ENCODE measurements at places on chromosomes 12 and 14. TPM values are rescaled to one million over a fixed set of nuclear protein-coding genes. Genes with fewer than 3 reads are reported as not detected.

The RILPL1 gene
- total RNA-seq: 13.9 TPM

GRCh38 chr12:15830538-15830937 is 41.4 kb upstream of the EPS8 start:
- H3K4me1 ChIP-seq: no peaks in the 10 kb centered on the region
- H3K4me3 ChIP-seq: no peak overlapping the region
- peak overlapping the region; percentile 9 for H3K27ac ChIP-seq
- H3K36me3 ChIP-seq: no peaks in the 10 kb centered on the region
- DNase-seq: no peak

DNA sequence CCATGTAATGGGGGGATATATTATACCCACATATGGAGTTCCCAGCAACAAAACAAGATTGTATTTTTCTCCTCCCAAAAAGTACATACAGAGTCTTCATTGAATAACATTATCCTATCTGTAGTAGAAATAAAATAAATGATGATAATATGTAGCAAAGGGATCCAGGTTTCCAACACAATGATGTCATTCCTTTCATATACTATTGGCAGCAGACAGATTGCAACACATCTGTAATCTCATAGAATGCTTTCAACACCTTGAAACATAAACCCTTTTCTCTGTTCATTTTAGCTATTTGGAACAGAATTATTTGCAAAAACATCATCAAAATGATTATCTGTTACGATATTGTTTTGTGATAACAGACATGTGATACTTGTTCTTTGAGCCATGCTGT is 317.6 kb downstream of the DPF3 start:
- no peak overlapping the region for H3K27ac ChIP-seq
- no peak for DNase-seq
- H3K4me1 ChIP-seq: no peaks in the 10 kb centered on the region
- no peaks in the 10 kb centered on the region for H3K27me3 ChIP-seq
- no peak overlapping the region for H3K4me3 ChIP-seq

DNA sequence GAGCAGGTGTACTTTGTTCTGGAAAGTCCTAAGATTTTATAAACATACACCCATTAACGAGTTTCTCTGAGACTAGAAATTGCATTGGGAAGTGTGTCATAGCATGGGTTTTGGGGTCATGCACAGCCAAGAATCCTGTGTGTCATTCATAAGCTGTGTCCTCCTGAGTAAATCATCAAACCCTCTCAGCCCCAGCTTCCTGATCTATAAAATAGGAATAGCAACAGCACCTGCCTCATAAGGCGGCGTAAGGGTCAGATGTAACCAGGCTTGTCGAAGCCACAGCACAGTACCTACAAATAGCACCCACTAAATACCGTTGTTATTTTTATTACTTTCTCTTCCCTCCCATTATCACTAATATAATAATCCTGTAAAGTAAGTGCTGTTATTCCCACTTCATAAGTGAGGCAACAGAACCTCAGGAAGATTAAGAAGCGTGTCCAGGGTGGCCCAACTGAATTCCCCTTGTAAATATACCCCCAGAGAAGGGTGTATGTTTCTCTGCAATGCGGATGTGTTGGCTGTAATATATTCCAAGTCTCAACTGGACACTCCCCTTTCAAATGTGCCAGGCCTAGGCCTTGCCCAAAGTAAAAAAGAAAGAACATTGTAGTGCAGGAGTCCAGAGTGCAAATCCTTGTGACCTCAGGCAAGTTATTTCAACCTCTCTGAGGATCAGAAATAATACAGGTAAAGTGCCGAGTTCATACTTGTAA is 188.3 kb upstream of the BCL2L14 start:
- no peaks in the 10 kb centered on the region for H3K27me3 ChIP-seq
- peaks cover 97% of the 10 kb centered on the region for H3K4me1 ChIP-seq
- peaks cover 20% of the 10 kb centered on the region for H3K36me3 ChIP-seq
- DNase-seq: no peak
- H3K27ac ChIP-seq: peak overlapping the region; percentile 69
- no peak overlapping the region for H3K4me3 ChIP-seq

DNA sequence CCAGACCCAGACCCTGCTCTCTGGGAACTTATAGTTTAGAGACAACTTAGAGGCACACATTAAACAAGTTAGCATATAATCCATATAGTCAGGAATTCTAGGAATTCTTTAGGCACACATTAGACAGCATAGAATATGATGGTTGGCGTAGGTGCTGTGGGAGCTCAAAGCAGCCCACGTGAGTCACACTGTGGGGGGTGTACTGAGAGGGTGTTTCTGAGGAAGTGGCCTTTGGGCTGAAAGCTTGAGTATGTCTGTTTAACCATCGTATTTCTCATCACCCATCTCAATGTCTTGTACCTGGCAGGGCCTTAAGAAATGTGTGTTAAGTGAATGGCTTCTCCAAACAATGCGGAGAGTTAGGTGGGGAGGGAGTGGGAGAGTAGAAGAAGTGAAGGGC is 67.2 kb downstream of the TMEM30B start:
- DNase-seq: no peak
- no peaks in the 10 kb centered on the region for H3K4me1 ChIP-seq
- no peaks in the 10 kb centered on the region for H3K27me3 ChIP-seq
- H3K36me3 ChIP-seq: no peaks in the 10 kb centered on the region

DNA sequence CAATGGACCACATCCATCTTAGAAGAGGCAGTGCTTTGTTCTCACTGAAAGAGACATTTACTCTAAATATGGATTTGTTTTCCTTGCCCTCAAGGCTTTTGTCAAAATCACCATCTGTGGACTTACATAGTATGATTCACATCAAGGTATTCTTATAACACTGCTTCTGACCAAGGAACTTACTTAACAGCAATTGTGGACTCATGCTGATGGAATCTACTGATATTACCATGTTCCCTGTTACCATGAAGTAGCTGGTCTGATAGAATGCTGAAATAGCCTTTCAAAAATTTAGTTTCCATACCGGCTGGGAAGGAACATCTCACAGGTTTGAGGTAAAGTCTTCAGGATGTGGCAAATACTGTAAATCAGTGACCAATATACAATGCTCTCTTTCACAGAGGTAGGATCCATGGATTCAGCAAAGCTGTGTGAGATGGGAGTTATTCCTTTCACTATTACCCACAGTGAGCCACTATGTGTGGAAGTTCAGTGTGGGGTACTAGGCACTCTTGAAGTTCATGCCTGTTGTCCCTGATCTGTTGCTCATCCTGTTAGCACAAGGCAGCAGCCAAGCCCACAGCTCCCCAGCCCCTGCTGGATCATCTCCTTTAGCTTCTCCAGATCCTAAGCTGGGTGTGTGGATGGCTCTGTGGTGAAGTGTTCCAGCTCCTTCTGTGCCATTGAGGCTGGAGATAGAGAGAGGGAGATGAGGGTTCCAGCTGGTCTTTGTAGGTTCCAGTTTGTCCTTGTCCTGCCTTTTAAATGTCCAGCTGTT is 126.4 kb downstream of the ATP23 start:
- H3K36me3 ChIP-seq: no peaks in the 10 kb centered on the region
- H3K27me3 ChIP-seq: no peaks in the 10 kb centered on the region
- no peak for DNase-seq

- no peaks in the 10 kb centered on the region for H3K36me3 ChIP-seq
- H3K27me3 ChIP-seq: no peaks in the 10 kb centered on the region
- H3K27ac ChIP-seq: no peak overlapping the region
- DNase-seq: no peak
Measured at GRCh38 chr12:79747274-79747673, 56.5 kb upstream of the PAWR start.

DNA sequence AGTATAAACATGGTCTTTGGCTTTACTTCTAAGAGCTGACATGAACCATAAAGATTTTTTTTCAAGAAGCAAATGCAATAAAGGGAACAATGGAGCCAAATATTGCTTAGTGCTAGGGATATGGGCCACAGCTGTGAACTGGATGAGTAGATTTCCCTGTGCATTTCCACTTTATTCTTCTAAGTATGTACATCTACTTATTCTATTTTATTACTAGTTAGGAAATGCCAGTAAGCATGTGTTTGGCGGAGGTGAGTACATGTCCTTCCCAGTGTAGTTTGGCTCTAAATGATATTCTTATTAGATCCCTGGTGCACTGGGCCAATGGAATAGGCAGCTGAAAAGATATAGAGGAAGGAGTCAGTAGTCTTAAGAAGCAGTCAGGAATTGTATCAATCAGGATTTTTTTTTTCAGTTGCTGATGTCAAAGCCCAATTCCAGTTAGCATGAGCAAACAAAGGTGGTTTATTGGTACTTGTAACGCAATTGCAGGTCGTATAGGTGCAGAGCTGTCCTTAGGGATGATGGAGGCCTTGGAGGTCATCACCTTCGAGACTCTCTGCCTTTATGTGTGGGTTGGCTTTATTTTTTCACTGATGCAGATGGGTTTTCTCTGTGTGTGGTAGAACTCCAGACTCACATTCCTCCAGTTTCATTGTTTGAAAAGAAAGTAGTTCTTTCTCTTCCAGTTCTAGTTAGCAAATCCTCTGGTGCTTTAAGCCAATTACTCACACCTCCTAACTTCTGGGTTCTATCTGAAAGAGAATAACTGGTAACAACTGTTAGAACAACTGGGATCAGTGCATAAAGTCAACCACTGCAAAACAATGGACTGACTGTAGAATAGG is 139.0 kb upstream of the LRIG3 start:
- no peaks in the 10 kb centered on the region for H3K4me1 ChIP-seq
- no peak overlapping the region for H3K27ac ChIP-seq
- no peak overlapping the region for H3K4me3 ChIP-seq
- no peak for DNase-seq
- H3K27me3 ChIP-seq: no peaks in the 10 kb centered on the region

DNA sequence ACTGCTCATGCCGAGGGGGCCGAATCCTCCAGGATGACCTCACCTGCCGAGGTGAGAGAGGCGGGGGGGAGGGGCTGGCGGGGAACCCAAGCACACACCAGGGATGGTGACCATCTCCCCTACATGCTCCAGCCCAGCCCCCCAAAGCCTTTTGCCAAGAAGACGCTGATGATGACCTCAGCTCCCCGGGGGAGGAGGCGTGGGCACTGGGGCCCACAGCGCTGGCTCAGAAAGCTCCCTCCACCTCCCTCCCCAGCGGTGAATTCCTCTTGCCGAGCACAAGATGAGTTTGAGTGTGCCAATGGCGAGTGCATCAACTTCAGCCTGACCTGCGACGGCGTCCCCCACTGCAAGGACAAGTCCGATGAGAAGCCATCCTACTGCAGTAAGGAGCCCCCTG is 23.7 kb upstream of the NXPH4 start:
- H3K36me3 ChIP-seq: peaks cover 100% of the 10 kb centered on the region
- H3K27me3 ChIP-seq: no peaks in the 10 kb centered on the region
- no peak for DNase-seq
- H3K27ac ChIP-seq: no peak overlapping the region
- H3K4me3 ChIP-seq: no peak overlapping the region
- no peaks in the 10 kb centered on the region for H3K4me1 ChIP-seq

DNA sequence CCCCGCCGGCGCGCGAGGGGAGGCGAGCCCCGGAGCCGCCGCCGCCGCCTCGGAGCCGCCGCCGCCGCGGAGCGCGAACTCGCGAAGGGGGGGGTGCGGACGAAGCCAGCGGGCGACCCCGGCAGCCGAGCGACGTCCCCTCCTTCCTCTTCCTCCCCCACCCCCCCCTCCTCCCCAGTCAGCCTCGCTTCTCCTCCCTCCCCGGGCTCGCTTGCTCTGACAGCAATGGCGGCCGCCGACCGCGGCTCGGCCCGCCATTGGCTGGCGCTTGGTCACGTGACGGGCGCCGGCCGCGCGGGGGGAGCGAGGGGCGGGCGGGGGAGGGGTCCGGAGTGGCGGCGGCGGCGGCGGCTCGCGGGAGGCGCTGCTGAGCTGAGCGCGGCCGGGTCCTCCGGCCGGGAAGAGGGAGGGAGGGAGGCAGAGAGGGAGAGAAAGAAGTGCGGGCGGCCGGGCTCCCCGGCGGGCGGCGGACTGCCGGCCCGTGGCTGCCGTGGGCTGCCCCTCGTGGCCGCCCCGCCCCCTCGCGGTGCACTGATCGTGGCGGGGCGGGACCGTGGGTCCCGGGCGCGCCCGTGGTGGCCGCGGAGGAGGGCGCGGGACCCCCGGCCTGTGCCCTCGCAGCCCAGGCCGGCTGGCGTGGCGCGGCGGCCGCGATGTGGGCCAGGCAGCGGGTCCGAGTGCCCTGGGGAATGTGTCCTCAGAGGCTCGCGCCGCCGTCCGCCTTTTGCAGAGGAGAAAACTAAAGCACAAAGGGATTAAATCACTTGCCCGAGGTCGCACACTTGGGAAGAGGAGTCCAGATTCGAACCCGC is at the start of gene MED13L:
Gene MED13L (minus strand): TSS at position 227 of the 812 bp plus-strand sequence. CDS start 562 bp downstream, outside the sequence.
- peak within 1 kb of the TSS; percentile 92 for H3K27ac ChIP-seq
- peak within 1 kb of the TSS; percentile 84 for H3K4me3 ChIP-seq
- no peaks in the 10 kb centered on the region for H3K27me3 ChIP-seq
- H3K36me3 ChIP-seq: no peaks in the 10 kb centered on the region

DNA sequence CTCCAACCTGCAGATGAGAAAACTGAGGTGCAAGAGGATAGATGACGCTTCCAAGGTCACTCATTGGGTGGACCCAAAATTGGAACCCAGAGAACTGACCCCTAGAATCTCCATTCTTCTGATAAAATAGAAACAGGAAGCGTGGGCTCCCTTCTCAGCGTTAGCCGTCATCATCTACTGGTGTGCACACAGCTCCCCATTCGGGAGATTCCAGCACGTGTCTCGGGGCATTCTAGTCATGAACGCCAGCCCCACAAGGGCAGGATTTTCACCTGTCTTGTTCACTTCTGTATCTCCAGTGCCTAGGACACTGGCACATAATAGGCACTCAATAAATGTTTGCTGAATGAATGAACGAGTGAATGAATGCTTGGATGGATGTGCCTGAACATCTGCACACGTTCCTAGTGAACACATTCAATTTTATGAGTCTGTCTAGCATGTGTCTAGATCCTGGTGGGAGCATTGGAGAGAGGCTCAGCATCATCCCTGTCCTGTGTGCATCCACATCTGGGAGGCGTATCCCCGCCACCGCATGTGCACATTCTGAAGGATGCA is 30.5 kb downstream of the RASAL1 start:
- H3K27ac ChIP-seq: no peak overlapping the region
- DNase-seq: no peak
- peaks cover 6% of the 10 kb centered on the region for H3K27me3 ChIP-seq
- no peak overlapping the region for H3K4me3 ChIP-seq
- no peaks in the 10 kb centered on the region for H3K4me1 ChIP-seq
- no peaks in the 10 kb centered on the region for H3K36me3 ChIP-seq

DNA sequence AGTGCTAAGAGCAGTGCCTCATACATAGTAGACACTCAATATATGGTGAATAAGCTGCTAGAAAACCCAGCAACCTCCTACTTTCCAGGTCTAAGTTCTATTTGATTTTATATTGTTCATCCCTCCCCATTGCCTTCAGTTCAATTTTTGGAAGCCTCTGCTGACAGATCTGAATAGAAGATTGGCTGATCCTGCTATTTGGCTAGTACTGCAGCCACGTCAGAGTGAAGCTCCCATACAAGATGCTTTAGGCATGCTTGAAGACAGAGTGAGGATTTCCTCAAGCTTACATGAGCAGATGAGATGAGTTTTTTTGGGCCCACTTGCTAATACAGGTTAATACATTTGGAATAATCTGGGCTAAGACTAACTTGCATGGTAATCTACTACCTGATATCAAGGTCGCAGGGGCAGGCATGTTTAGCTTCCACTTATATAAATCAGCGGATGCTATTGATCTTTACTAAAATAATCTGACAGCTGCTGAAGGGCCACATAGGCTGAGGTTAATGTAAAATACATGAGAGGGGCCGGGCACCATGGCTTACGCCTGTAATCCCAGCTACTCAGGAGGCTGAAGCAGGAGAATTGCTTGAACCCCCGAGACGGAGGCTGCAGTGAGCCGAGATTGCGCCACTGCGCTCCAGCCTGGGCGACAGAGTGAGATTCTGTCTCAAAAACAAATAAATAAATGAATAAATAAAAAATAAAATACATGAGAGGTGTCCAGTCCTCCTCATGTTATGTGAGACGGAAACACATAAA is 15.9 kb upstream of the AEBP2 start:
- DNase-seq: no peak
- H3K4me1 ChIP-seq: no peaks in the 10 kb centered on the region
- no peaks in the 10 kb centered on the region for H3K27me3 ChIP-seq
- no peak overlapping the region for H3K27ac ChIP-seq
